ENCODE measurements at places on chromosomes 12 and 14.
A peak's percentile ranks its signal among the peaks of the same experiment; 100 is the strongest.

GRCh38 chr12:65466911-65467310 is 188.4 kb downstream of the MSRB3 start:
- no peak for DNase-seq

DNA sequence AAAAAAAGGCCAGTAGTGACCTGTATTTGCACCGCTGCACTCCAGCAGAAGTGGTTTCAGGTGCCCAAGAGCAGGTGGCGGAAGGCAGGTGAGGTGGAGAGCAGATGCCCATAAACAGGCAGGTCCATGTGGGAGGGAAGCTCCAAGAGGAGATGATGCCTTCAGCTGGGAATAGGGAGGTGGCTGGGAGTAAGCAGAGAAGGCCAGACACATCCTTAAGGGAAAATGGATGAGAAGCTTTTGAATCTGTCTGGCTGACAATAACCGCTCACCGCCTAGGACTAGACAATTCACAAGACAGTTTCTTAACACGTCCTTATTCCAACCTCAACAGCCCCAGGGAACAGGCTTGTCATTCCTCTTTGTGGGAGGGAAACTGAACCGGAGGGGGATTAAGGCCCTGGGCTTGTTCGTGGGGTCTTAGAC is 43.9 kb upstream of the PLEKHG6 start:
- DNase-seq = no peak

GRCh38 chr12:10543499-10543898 is 37.8 kb downstream of the EIF2S3B start:
- no peak for DNase-seq

DNA sequence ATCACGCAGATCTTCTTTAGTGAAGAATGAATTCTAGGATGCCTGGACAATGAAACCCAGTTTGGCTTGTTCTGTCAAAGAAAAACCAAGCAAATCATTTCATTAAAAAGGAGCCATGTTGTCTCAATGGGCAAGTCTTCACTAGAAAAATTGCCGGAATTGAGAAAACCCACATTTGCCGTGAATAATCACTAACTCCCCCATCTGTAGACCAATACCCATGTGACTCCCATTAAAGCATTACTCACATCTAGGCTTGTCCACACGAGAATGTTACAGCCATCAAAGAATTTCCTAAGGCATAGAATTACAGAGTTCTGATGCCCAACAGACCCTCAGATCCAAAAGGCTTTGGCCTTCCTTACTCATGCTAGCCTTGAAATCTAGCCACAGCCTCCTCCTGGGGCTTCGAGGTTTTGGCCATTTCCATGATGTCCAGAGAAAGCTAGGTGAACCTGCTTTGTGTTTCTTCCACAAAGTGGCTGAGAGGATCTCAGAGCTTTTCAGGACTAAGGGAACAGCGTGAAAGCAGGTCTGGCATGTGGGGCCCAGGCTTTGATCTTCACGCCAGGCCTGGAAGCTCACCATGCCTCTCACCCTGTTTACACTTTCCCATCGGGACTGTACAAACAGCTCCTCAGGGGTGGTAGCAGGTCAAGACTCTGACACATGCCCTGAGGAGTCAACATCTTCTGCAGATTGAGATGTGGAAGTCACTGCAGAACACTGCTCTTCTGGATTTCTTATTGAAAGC is 12.1 kb downstream of the SLC7A8 start:
- DNase-seq = no peak

GRCh38 chr14:38999949-39000348 is 103.1 kb downstream of the SEC23A start:
- no peak for DNase-seq

GRCh38 chr12:6959058-6959804 is 8.1 kb downstream of the PTPN6 start:
- no peak for DNase-seq

DNA sequence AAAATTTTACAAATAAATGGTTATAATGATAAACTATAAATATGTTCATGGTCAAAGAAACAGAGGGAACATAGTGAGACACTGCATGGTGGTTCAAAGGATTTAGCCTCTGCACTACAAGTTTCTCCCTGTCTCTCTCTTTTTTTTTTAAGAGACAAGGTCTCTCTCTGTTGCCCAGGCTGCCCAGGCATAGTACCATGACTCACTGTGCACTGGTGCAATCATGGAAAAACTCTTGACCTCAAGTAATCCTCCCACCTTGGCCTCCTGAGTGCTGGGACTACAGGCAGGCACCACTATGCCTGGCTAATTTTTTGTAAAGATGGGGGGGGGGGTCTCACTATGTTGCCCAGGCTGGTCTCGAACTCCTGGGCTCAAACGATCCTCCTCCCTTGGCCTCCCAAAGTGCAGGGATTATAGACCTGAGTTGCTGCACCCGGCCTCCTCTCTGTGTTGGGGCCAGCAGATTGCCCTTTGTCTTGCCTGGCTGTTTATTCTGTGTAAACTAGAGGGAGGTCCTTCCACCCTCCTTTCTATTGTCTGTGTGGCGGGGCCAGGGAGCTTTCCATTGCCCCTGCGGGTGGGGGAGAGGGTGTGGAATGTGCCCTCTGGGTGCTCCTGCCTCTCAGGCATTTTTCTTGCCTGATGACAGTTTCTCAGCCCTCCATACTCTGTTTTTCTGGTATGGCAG is 22.1 kb downstream of the MTHFD1 start:
- DNase-seq = no peak

DNA sequence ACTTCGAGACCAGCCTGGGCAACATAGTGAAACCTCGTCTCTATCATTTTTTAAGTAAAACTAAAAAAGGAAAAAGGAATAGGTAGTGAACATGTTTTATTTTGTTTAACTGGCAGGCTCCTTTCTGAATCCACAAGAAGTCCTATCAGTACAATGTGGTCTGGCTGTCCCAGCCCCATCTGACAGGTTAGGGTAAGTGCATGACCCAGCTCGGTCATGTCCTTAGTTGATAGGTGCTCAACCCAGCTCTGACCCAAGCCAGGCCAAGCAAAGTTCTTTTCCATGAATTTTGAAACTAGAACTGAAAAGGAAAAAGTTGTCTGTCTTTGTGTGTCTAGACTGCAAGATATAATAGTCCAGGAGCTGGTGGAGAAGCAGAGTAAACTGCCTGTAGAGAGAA is 4.7 kb upstream of the NRDE2 start:
- DNase-seq = no peak

- DNase-seq = no peak
Observed at GRCh38 chr12:112777387-112778310, 13.9 kb upstream of the RPH3A start.

- no peak for DNase-seq
Observed at GRCh38 chr14:38522724-38523123, 266.8 kb upstream of the CLEC14A start.

- no peak for DNase-seq
Observed at GRCh38 chr12:26434299-26435068, 239.1 kb downstream of the SSPN start.

- DNase-seq = no peak
Observed at GRCh38 chr14:34088914-34089313, 138.0 kb upstream of the EGLN3 start.

DNA sequence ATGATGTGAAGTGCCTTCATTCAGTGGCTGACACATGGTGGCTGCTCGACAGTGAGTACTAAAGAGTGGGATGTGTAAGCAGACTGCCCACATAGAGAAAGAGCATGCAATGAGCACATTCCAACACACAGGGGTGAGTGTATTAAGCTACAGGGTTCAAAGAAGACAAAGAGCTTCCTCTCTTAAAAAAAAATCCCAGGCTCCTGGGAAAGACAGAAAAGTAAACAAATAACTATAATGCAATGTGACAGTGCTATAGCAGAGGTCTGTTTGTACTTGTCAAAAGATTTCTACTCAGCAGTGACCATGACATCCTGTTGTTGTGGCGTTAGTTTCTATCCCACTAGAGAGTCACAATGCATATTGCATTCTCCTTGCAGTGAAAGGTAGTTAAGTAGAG is 12.4 kb upstream of the PCNX1 start:
- no peak for DNase-seq

DNA sequence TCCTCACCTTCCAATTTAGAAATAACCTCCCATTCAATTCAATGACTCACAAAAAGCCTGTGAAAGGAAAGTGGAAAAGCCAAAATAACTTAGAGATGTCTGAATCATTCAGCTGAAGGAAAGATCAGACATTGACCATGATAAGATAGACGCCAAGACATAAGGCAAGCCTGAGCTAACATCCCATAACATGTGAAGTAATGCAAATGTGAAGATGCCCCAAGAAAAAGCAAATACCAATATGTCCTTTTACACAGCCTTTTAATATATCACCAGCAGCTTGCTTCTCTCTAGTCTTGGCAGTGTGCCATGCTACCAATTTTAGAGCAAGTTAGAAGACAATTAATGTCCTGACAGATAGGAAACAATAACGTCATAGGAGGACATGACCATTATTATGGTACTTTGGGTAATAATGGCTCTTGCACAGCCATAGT is 2.4 kb upstream of the NUMB start:
- no peak for DNase-seq

DNA sequence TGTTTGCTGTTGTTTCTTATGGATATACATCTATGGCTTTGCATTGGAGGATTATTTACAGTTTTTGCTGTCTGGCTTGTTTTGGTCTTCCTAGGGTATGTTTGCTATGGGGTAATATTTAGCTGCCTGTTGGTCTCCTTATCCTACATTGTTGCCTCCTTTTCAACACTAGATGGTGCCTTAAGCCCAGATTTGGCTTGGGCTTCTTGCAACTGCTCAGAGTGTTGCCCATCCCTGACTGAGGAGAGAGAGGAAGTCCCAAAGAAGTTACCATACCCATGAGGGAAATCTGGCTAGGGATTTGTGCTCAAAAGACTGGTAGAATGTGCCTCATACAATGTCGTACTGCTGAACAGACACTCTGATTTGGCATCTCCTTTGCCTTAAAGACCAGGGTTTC is 94.6 kb upstream of the MUCL1 start:
- DNase-seq = no peak

DNA sequence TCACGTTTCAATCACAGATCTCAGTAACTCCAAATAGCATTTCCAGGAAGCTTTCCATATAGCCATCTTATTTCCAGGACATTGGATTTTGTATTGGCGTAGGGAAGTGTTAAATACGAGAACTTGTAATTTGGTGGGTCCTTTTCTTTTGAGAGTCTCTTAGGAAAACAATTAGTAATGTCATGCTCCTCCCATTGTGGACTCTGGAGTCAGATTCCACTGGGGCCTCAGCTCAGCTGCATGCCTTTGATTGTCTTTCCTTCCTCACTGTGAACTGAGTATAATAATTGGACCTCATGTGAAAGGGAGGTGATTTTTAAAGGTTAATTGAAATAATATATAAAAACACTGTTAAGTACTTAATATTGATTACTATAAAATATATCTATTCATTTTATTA is 462.6 kb downstream of the NPAS3 start:
- DNase-seq = no peak

GRCh38 chr12:96402061-96402460 is 1.8 kb upstream of the CDK17 start:
- DNase-seq = no peak

DNA sequence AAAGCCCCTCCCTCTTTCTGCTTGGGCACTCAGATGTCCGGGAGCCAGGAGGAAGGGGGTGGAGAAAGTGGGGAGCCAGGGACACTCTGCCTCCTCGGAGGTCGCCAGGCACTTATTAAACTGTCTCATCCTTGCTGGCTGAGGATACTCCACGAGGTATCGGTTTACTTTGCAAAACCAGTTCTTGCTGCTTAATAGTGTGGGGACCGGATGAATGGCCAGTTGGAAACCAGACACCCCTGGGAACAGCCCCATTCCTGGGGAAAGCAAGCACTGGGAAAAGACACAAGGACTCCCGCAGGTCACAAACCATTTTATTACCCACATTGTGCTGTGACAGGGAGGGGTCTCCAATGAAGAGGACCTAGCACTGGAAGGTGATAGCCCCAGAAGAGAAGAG is 34.2 kb downstream of the CCDC88C start:
- no peak for DNase-seq

DNA sequence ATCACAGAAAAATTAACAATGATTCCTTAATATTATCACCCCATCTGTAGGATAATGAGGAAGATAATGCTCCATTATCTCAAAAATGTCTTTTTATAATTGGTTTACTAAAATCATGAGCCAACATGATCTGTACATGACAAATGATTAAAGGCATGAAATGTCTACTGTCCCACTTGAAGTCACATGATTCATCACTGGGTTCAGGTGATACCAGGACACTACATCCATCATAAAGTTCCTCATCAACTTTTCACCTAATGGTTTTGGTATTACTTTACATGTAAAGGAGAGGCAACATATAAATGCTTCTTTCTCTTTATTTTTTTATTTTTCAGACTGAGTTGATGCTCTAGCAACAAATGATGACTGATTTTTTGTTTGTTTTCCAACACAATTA is 313.3 kb downstream of the MED13L start:
- DNase-seq = no peak

DNA sequence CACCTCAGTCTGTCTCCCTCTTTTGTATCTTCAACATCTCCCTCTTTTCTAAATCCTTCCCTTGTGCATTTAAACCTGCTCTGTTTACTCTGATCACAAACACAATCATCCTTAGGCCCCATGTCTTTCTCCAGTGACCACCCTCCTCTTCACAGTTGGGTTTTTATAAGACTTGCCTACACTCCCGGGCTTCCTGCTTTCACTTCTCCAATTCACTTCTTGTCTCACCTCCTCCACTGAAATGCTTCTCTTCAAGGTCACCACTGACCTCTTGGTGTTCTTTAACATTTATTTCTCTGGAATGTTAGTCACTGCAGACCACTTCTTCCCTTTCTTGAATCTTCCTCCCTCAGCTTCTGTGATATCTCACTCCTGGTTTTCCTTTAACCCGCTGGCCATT is 8.7 kb upstream of the SMCO2 start:
- DNase-seq = no peak

GRCh38 chr12:118541071-118541470 is 164.7 kb downstream of the SUDS3 start:
- DNase-seq = no peak

DNA sequence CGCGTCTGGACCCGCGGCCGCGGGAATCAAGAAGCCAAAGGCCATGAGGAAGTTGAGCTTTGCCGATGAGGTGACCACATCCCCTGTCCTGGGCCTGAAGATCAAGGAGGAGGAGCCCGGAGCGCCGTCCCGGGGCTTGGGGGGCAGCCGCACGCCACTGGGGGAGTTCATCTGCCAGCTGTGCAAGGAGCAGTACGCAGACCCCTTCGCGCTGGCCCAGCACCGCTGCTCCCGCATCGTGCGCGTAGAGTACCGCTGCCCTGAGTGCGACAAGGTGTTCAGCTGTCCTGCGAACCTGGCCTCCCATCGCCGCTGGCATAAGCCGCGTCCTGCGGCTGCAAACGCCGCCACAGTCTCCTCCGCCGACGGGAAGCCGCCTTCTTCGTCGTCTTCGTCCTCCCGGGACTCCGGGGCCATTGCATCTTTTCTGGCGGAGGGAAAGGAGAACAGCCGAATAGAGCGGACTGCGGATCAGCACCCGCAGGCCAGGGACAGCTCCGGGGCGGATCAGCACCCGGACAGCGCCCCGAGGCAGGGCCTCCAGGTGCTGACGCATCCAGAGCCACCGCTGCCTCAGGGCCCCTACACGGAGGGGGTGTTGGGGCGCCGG is 1.0 kb downstream of the INSM2 start:
- peak; percentile 12 for DNase-seq

DNA sequence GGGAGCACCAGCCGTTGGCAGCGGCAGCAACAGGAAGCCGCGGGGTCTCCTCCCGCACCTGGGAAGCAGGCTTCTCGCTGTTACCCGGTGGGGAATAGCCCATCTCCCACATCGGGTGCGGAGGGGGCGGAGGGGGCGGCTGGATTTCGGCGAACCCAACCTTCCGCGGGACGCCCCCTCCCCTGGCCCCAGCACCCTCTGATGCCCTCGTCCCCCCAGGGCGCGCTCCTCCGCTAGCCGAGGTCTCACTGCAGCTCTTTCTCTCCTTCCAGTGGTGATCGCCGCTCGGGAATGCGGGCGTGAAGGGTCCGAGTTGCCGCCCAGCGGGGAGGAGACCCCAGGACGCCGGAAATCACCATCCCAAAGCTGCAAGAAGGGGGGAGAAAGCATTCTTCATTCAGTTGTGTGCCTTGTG is 303 bp downstream of the SAMD4A start:
- DNase-seq = no peak
